ENCODE measurements at places on chromosomes 13 and 19.

DNA sequence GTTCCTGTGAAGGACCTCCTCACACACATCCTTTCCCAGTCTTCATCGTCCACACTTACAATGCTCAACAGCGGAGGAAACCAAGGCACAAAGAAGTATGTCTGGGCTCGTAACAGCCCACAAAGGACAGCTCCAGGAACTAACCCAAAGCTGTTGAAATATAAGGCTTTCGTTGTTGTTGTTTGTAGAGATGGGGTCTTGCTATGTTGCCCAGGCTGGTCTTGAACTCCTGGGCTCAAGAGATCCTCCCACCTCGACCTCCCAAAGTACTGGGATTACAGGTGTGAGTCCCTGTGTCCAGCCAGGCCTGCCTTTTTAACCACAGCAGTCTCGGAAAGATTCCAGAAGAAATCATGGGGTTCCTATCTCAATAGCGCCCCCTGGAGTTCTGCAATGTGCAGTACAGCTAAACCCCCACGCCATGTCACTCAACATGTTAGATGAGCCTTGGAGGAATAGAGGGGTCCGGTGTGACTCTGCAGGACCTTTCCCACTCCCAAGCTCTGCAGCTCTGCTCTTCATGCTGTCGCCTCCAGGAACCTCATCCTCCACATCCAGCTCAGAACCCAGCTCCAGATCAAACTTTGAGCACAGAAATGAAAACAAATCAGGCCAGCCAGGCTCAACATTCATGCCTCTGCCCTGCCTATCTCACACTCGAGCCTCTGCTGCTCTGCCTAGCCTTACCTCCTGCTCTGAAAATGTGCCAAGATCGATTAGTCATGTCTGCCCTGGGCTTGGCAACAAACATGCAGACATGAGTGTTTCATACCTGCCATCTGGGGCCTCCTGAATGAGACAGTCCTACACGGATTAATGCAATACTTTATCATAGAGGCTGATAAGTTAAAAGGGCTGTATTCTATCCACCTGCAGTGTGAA lies 7.5 kb downstream of the PLA2G4C start:
- DNase-seq = no peak

- DNase-seq = no peak
Observed at GRCh38 chr19:48938256-48938655, 4.8 kb downstream of the DHDH start.

GRCh38 chr13:70668293-70668692 lies 560.0 kb upstream of the KLHL1 start:
- DNase-seq = no peak

DNA sequence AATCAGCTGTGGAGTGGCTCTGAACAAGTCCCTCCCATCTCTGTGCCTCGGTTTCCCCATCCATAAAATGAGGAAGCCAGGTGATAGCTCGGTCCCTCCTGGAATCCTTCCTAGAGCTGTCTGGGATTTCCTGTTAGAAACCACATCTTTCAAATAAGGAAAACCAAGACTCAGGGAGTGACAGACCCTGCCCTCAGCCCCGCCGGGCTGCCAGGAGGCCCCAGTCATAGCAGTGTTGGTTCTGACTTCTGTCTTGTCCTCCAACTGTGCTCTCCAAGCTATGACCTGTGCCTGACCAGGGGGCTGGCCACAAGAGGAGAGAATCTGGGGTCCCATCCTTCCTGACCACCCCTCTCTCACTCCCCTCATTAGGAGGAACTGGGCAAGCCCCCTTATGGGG lies 1.1 kb upstream of the SHD start:
- no peak for DNase-seq

DNA sequence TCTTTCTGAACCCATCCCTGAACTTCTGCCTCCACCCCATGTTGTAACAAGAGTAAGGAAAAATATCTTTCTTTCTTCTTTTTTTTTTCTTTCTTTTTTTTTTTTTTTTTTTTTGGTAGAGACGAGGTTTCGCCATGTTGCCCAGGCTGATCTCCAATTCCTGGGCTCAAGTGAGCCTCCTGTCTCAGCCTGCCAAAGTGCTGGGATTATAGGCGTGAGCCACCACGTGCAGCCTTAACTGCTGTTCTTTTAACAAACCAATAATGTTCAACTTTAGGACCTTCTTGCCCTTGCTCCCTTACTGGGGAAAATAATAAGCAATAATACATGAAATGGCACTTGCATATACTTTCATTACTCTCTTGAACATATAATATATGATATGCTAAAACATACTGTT lies 19.6 kb downstream of the GPR183 start:
- DNase-seq = no peak

DNA sequence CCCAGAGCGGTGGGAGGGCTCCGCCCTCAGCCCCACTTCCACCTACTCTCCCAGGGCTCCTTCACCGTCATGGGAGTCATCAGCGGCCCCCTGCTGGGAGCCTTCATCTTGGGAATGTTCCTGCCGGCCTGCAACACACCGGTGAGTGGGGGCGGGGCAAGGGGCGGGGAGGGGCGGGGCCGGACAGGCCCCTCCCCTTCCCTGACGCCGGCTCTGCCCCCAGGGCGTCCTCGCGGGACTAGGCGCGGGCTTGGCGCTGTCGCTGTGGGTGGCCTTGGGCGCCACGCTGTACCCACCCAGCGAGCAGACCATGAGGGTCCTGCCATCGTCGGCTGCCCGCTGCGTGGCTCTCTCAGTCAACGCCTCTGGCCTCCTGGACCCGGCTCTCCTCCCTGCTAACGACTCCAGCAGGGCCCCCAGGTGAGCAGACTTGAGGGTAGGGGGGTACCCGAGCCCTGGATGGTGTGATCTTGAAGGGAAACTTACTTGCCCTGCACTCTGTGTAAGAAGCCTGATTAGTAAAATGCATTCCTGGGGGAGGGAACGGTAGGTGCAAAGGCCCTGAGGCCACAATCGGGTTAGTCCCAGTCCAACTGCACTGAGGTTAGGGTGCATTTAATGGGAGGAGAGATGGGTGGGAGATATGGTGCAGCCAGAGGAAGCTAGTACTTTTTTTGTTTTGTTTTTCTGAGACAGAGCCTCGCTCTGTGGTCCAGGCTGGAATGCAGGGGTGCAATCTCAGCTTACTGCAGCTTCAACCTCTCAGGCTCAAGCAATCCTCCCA lies 12.1 kb downstream of the SLC5A5 start:
- DNase-seq = no peak

DNA sequence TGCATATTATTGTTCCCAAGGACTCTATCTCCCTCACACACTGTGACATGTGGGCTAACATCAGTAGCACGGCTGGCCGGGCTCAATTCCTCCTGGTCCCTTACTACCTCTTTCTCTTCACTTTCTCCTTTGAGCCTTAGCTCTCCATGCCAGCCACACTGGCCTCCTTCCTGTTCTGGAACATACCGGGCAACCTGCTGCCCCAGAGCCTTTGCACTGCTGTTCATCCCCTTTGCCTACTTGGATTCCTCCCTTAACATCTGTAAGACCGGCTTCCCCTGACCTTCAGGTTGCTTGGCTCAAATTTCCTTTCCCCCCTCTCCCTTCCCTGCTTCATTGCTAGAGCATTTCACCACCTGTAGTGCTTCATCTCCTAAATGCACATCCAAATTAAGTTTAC lies 17.1 kb downstream of the IRS2 start:
- no peak for DNase-seq

DNA sequence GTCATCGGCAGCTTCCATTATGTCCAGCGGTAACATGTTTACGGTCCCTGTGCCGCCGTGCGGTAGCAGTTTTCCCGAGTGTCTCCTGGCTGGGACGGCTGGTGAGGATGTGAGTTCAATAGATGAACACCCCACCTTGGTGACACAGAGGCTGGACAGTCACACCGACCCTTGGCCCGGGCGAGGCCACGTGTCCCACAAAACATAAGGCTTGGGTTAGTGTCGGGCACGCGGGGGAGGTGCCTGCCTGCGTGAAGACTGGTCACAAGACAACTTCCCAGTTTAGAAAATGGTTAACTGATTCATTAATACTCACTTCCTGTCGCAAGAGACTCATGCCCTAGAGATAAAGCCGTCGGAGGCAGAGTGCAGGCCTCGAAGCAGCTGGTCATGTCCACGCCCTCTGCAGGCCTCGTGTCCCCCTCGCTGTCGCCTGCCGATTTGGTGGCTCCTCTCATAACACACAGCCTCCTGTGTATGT lies 17.2 kb downstream of the RASA3 start:
- DNase-seq = no peak

DNA sequence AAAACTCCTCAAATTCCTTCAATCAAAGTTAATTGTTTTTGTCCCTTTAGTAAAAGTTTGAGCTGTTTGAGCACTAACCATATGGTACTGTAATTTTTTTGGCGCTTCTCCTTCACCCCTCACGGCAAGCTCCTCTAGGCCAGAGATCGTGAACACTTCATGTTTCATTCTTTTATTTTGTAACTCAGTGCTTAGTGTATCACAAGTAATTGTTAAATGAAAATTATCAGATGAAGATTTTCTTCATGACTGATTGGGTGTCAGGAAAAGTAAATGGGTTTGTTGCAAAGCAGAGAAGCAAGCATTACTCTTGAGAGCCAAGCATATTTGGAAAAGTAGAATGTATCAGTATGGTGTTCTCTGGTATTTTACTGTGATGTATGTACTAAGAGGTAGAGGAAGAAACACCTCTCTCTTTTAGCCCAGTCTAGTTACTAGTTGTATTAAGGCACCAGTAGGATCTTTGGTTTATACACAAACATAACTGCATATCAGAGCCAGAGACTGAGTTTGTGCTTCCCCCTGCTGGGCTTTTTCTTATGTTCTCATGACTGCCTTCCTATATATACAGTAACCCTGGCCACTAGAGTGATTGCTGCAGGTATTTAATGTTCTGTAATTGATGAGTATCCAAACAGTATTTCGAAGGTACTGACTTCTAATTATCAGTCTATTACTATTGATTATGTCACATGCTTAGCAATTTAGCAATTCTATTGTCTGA lies 202.3 kb upstream of the KLHL1 start:
- no peak for DNase-seq

DNA sequence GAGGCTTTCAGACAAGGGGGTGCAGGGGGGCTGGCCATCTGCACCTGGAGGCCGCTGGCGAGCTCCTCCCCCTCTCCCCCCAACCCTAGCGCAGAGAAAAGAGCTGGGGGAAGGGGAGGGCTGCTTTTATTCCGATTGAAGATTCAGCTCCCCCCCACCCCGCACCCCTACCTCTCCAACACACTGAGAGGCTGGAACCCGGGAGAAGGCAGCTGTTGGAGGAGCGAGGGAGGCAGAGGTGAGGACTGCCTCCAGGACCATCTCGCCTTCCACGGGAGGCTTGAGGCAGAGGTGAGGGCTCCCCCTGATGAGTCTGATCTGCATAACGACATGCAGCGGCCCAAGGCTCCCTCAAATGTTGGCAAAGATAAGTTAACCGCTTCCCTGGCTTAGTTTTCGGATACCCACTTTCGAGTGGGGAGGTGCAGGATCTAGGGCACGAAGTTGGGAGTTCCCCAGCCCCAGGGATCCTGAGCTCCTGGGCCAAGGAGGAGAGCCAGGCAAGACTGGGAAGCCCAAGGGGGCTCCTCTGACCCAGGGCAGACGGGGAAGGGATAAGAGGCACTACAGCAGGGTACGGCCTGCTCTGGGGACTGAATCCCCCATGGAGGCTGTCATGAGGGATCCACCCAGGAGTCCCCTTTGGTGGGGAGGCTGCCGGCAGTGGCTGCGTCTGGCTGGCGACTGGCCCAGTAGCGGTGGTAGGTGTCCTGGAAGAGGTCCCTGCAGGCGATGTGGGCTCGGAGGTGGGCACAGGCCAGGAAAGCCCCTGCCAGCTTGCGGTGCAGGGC lies 1.2 kb upstream of the NUMBL start:
- DNase-seq = no peak

Data from T-helper 2 cell treated with Interferon-gamma antibody and Interleukin-4, amounts not matched to agents 5 μg/mL and 100 μg/mL, for 36 hours (primary cell).